ENCODE measurements at places on chromosomes 16 and 17.

DNA sequence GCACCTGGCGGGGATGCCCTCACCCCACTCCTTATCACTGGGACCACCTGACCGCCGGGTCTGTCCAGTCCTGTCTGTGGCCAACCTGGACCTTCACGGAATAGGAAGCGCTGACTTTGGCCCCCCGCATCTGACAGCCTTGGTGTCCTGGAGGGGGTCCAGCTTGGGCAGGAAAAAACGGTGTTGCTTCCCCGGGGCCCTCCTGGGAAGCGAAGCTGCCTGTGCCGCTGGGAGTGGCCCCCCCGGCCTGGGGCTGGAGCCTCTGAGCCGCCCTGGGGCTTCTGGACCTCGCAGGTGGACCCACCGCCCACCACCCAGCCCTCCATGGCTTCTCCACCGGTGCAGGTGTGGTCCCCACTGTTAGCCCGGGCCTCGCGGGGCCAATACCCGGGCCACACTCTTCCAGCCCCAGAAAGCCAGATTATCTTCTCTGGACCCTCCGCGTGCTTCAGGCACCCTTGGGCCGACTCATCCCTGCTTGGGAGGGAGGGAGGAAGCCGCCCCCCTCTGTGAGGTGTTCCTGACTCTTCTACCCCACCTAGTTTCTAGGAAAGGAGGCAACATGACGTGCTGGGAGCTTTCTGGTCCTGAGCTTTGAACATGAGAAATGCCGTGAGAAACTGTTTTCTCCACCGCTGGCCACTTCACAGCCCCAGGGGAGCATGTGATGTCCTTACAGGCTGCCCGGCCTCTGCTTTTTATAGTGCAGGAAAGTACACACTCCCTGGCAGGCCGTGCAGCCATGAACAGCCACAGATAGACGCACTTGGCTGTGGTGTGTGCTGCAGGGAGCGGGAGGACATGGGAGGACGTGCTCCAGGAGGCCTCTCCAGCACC is 1.1 kb downstream of the C1QTNF1 start:
- no peak for DNase-seq

- DNase-seq, result no peak
Measured at GRCh38 chr17:66945147-66945835, 19.2 kb upstream of the CACNG4 start.

DNA sequence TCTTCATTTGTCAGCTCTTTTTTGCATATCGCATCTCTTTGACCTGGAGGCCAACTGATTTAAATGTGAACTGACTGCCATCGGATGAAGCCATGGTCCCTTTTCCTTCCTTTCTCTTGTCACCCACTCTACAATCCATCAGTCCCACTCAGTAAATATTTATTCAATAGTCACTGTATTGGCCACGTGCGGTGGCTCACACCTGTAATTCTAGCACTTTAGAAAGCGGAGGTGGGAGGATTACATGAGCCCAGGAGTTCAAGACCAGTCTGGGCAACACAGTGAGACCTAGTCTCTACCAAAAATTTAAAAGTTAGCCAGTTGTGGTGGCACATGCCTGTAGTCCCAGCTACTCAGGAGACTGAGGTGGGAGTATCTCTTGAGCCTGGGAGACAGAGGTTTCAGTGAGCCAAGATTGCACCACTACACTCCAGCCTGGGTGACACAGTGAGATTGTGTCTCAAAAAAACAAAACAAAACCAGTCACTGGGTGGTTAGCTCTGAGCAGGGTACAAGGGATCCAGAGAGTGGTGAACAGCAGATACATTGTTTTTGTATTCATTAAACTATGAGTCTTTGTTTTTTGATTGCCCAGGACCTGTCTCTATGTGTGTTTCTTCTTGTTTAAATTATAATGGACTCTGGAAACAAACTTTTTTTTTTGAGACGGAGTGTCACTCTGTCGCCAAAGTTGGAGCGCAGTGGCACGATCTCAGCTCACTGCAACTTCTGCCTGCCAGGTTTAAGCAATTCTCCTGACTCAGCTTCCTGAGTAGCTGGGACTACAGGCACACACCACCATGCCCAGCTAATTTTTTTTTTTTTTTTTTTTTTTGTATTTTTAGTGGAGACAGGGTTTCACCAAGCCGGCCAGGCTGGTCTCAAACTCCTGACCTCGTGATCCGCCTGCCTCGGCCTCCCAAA is 6.9 kb downstream of the PHAF1 start:
- DNase-seq, result no peak

DNA sequence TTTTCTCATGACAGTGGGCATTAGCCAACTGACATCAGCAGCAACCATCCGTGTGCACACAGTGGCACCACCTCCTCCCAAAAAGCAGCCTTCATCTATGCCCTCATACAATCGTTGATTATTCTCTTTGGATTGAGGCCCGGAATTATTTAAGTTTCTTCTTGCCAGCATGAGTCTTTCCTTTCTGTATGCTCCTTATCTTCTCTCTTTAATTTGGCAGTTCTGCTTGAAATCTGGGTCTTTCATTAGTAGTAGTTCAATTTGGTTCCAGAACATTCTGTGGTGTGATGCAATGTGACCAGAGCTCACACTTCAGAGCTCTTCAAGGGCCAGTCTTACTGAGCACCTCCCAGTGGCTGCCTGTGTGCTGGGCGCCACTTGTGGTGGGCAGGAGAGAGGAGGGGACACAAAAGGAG is 52.2 kb upstream of the STH start:
- DNase-seq, result no peak

GRCh38 chr17:34283571-34283970 is 2.0 kb upstream of the CCL11 start:
- DNase-seq, result no peak

- no peak for DNase-seq
Measured at GRCh38 chr17:28344011-28344410, 8.4 kb downstream of the TNFAIP1 start.

DNA sequence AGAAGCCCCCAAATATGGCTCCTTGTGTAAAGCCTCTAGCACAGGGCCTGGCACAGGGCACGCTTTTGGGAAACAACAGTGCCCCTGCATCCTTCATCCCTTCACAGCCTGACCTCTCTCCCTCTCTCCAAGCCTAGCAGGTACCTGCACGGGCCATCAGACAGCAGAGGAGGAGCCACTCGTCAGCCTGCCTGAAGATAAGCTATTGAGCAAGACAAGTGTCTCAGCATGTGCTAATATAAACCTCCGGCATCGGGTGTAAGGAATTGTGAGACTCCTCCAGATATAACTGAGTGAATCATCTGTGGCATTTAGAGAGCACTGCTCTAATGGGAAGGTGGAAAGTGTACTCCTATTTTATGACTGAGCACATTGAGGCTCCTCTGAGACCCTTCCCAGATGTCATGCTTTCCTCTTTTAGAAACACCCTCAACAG is 38.3 kb downstream of the TBX4 start:
- DNase-seq, result no peak

- DNase-seq, result no peak
Measured at GRCh38 chr16:74582970-74583369, 23.9 kb downstream of the GLG1 start.

- no peak for DNase-seq
Measured at GRCh38 chr17:82883419-82884031, 43.7 kb upstream of the ZNF750 start.

- no peak for DNase-seq
Measured at GRCh38 chr16:25812215-25812614, 120.5 kb downstream of the HS3ST4 start.

DNA sequence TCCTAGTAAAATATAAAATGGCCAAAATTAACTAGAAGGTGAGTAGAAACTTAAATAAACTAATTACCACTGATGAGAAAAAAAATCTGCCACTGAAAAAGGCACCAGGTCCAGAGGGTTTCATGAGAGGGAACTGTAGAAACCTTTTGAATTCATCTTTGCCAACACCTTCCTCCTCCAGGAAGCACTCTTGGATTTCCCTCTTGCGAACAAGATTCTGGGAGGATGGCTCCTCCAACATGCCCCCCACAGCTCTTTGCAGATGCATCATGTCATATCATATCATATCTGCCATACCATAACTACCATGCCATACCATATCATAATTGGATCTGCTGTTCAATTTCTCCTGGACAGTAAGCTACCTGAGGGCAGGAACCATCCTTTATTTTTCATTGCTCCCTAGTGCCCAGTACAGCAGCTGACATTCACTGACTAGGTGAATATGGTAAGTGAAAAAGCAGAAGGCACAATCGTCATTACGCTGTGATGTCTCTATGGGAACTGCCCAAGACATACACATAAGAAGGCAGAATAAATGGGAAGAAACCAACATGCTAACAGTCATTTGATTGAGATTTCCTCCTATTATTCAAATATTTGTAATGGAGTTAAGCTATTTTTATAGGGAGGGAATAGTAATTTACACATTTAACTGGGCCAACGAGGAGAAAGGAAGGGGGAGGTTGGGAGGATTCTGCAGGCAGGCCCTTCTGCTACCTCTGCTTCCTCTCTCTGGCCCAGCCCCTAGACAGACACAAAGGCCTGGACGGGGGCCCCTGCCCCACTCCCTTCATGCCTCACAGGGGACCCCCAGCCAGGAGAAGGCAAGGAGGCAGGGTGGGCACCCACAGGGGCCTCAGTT is 110.1 kb upstream of the SMURF2 start:
- no peak for DNase-seq

DNA sequence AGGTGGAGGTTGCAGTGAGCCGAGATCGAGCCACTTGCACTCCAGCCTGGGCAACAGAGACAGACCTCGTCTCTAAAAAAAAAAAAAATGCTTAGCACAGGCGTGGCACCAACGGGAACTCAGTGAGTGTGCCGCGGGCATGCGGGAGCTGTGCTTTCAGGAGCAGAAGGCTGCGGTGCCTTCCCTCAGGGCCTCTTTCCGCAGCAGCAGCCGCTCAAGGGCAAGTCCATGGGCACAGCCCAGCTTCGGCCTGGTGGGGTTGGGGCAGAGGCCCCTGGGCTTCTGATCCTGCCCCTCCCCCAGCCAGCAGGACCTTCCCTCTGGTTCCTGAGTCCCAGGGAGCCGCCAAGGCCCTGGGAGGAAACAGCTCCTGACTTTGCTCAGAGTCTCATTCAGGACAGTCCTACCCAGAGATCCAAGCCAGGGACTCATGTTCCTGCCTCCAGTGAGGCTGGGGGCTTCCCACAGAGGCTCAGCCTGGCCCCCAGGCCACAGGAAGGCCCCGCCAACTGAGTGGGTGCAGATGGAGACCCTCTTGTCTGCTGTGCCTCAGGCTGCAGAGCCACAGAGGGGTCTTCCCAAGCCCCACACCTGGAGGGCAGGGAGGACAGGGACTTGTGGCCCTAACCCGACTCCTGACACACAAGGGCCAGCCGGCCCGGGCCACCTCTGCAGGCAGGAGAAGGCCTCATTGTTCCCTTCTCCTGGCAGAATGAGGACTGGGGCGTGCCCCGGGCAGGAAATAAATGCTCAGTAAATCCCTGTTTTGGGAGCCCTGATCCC is 3.3 kb upstream of the ZG16B start:
- DNase-seq, result no peak
